Activated B cell treated with CpG ODN at 0.5 μM for 24 hours (primary cell): ENCODE measurements at places on chromosomes 11 and 22.
A peak's percentile ranks its signal among the peaks of the same experiment; 100 is the strongest.

- H3K36me3 ChIP-seq: no peaks in the 10 kb centered on the region
- H3K27me3 ChIP-seq: no peaks in the 10 kb centered on the region
- H3K4me3 ChIP-seq: no peak overlapping the region
- no peak for DNase-seq
These were observed 91.1 kb upstream of the KCNA4 start for GRCh38 chr11:30107899-30108298.

- H3K27me3 ChIP-seq: no peaks in the 10 kb centered on the region
- H3K27ac ChIP-seq: peak overlapping the region; percentile 100
- H3K4me3 ChIP-seq: peak overlapping the region; percentile 100
- peaks cover 47% of the 10 kb centered on the region for H3K4me1 ChIP-seq
These were observed 823 bp downstream of the CEP57 start for GRCh38 chr11:95790933-95791708.

- H3K27ac ChIP-seq: no peak overlapping the region
- no peaks in the 10 kb centered on the region for H3K4me1 ChIP-seq
- H3K4me3 ChIP-seq: no peak overlapping the region
- H3K36me3 ChIP-seq: no peaks in the 10 kb centered on the region
These were observed 81.4 kb downstream of the TRIM29 start for GRCh38 chr11:120056301-120057027.

DNA sequence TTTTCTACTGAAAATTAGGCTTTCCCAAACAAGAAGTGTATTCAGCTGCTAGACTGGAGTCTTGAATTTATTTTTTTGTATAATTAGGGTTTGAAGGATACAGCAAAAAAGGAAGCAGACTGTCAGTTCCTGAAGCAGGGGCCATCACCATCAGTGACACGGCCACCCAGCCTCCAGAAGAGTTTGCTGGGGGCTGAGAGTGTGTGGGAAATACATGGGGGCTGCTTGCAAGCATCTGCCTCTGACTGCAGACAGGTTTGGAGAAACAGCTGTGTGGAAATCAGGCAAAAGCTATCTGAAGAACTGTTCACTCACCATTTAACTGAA, 23.0 kb downstream of the FZD4 start:
- no peaks in the 10 kb centered on the region for H3K36me3 ChIP-seq
- no peak for DNase-seq
- no peak overlapping the region for H3K4me3 ChIP-seq
- H3K27me3 ChIP-seq: no peaks in the 10 kb centered on the region

GRCh38 chr11:47560426-47560825, 5.0 kb upstream of the PTPMT1 start:
- H3K4me3 ChIP-seq: no peak overlapping the region
- H3K4me1 ChIP-seq: peaks cover 7% of the 10 kb centered on the region
- no peak for DNase-seq
- no peak overlapping the region for H3K27ac ChIP-seq
- H3K27me3 ChIP-seq: no peaks in the 10 kb centered on the region

- DNase-seq: no peak
- H3K36me3 ChIP-seq: no peaks in the 10 kb centered on the region
- H3K27me3 ChIP-seq: no peaks in the 10 kb centered on the region
- no peak overlapping the region for H3K27ac ChIP-seq
These were observed 32.3 kb downstream of the RSPH14 start for GRCh38 chr22:23109441-23109978.

DNA sequence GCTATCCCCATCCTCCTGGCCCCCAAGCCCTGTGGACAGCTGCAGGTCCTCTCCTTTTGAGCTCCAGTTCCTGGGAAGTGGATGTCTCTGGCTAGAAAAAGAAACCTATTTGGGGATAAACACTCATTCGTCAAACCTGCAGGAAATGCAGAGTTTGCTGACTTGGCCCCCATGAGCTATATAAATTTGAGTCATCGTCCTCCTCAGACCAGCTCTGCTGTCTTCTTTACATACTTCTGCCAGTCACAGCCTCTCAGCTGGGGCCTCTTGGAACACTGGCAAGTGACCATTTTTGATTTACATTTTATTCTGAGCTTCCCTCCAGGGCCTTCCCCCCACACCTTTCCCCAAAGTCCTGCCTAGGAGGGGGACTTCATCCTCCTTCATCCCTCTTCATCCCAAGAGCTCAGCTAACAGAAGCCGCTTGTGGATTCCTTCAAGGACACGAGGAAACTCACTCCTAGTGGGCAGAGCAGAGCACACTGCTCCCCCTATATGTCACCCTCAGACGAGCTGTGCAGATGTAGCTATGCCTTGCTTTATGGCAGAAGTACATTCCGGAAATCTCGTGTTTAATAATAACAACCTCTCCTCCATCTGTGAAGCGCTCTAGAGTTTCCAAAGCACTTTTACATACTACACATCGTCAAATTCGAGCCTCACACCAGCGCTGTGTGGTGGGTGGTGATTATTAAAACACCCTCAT, 131.8 kb downstream of the FEZ1 start:
- H3K27ac ChIP-seq: no peak overlapping the region
- H3K36me3 ChIP-seq: no peaks in the 10 kb centered on the region
- H3K4me3 ChIP-seq: no peak overlapping the region
- H3K4me1 ChIP-seq: no peaks in the 10 kb centered on the region
- peaks cover 7% of the 10 kb centered on the region for H3K27me3 ChIP-seq

DNA sequence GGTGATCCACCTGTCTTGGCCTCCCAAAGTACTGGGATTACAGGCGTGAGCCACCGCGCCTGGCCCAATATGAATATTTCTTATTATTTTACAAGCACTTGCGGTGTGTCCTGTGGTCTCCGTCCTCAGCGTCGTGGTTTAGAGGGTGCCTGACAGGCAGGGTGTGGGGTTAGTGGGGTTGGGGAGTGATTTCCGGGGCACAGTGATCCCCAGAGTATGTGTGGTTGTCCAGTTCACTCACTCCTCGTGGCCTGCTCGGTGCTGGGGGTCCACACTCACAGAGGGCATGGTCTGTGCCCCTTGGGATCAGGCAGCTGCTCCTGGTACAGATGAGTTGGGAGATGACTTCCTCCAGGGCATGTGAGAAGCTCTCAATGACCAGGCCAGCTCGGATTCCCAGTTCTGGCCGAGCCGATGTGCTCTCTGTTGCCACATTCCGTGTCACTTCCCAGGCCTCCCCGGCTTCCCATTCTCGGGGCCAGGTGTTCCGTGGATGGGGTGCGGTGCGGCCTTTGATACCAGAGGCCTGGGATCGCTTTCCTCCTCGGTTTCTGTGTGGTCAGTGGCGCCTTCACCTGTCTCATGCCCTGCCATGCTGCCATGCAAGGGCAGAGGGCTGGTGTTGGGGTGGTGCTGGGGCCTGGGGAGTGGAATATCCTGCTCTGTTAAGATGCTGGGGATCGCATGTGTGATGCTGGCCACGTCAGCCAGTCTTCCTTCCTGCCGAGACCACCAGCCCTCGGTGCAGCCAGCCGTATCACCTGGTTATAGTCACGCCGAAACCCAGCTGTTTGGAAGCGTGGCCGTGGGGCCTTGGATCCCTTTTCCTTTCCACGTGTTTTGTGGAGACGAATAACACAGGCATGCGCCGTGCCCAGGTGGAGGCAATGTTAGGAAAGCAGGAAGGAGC, 39.6 kb downstream of the PARVB start:
- H3K4me1 ChIP-seq: peaks cover 58% of the 10 kb centered on the region
- H3K4me3 ChIP-seq: peak overlapping the region; percentile 70
- DNase-seq: no peak
- H3K27me3 ChIP-seq: no peaks in the 10 kb centered on the region
- peak overlapping the region; percentile 80 for H3K27ac ChIP-seq
- peaks cover 13% of the 10 kb centered on the region for H3K36me3 ChIP-seq

GRCh38 chr11:126597041-126597440, 241.6 kb downstream of the ST3GAL4 start:
- H3K36me3 ChIP-seq: no peaks in the 10 kb centered on the region
- no peaks in the 10 kb centered on the region for H3K4me1 ChIP-seq
- no peak for DNase-seq
- no peak overlapping the region for H3K27ac ChIP-seq

DNA sequence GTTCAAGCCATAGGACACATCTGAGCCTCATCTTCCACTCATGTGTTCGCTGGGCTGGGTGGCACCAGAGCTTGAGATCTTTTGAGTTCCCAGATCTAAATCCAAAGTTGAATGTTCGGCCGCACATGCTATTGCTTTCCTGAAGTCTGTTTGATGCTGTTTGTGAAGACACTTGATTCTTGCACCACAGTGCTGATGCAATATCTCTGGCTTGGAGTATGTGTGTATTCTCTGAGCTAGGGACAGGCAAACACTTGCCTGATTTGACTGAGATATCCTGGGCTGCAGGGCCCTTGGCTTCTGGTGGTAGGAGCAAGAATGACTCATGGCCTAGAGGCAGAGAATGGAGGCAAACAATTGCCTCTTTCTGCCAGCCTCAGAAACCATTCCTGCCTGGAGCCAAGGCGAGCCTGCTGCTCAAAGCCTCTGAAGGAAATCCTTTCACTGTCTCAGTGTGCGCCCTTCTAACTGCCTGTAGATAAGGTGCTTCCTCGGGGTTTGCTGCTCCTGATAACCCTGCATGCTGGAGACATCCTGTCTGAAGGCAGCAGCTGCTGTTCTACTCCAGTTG, 73.0 kb downstream of the CYB5R2 start:
- H3K27ac ChIP-seq: no peak overlapping the region
- H3K27me3 ChIP-seq: no peaks in the 10 kb centered on the region
- no peak for DNase-seq
- H3K4me3 ChIP-seq: no peak overlapping the region
- no peaks in the 10 kb centered on the region for H3K4me1 ChIP-seq

- H3K27me3 ChIP-seq: no peaks in the 10 kb centered on the region
- H3K4me1 ChIP-seq: no peaks in the 10 kb centered on the region
- H3K4me3 ChIP-seq: no peak overlapping the region
- no peaks in the 10 kb centered on the region for H3K36me3 ChIP-seq
These were observed 129.0 kb downstream of the NECTIN1 start for GRCh38 chr11:119599864-119600541.

DNA sequence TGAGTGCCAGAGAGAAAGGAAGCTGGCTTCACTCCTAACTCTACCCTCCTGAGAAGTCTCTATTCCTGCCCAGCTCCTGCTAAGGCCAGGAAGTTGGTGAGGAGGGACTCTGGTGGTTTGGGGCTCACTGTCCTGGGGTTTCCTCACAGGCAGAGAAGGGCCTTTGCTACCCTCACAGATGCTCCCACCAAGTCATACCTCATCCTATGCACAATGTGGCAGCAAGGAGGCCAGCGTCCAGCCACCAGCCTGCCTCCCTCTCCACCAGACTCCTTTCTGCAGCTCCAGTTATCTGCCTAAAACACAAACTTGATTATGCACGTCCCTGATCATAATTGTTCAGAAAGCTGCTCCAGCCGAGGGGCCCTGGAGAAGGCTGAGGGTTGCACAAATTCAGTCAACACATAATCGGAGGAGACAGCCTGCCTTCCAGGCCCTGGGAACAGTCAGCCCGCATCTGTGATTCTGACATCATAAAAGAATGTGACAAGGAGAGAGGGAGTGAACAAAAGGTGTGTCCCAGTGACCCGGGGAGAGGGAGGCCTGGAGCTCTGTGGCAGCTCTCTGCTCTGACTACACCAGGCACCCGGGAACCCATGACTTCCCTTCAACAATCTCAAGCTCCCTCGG, 28.8 kb downstream of the DKK3 start:
- H3K4me1 ChIP-seq: no peaks in the 10 kb centered on the region
- no peaks in the 10 kb centered on the region for H3K36me3 ChIP-seq
- peaks cover 9% of the 10 kb centered on the region for H3K27me3 ChIP-seq
- no peak overlapping the region for H3K4me3 ChIP-seq
- DNase-seq: no peak

- no peaks in the 10 kb centered on the region for H3K27me3 ChIP-seq
- DNase-seq: no peak
- H3K36me3 ChIP-seq: no peaks in the 10 kb centered on the region
- H3K27ac ChIP-seq: no peak overlapping the region
These were observed 42.8 kb downstream of the ETS1 start for GRCh38 chr11:128544471-128545051.

DNA sequence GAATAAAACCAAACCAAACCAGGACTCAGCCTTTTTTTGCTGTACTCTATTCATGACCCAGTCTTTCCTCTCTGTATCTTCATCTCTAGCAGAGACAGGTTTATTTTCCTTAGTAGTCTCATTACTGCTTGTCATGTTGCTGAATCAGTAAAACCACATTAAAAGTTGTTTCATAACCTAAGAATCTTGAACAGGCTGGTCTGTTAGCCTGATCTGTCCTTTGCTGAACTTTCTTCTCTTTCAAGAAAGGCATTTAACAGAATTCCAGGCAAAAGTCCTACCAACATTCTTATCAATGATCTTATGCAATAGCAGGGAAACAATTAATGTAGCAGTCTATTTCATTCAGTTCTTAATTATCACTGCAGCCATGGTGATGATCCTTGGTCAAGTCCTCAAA, 197.7 kb downstream of the CASP12 start:
- no peaks in the 10 kb centered on the region for H3K36me3 ChIP-seq
- no peak overlapping the region for H3K27ac ChIP-seq
- no peak overlapping the region for H3K4me3 ChIP-seq
- peaks cover 13% of the 10 kb centered on the region for H3K4me1 ChIP-seq

DNA sequence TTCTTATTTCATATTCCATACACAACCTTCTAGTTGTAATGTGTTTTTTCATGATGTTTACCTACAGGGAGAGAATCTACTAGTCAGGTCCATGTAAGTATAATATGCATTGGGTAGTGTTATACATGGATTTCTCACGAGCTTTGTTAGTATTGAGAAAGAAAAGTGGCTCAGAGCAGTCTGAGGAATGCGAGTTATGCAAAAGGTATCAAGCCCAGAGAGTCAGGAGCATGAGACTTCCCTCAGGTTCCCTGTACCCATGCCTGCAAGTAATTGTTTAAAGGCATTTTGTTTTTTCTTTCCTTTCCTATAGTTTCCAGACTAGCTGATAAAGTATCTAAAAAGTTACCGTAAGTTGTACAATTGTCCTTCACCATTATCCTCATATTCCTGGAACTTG, 66.1 kb downstream of the STK33 start:
- DNase-seq: no peak
- peaks cover 38% of the 10 kb centered on the region for H3K4me1 ChIP-seq
- no peak overlapping the region for H3K27ac ChIP-seq
- no peak overlapping the region for H3K4me3 ChIP-seq
- no peaks in the 10 kb centered on the region for H3K27me3 ChIP-seq
- H3K36me3 ChIP-seq: no peaks in the 10 kb centered on the region

GRCh38 chr22:31367426-31367825, 21.3 kb upstream of the PATZ1 start:
- H3K4me3 ChIP-seq: no peak overlapping the region
- H3K27me3 ChIP-seq: no peaks in the 10 kb centered on the region
- no peak for DNase-seq
- no peaks in the 10 kb centered on the region for H3K36me3 ChIP-seq
